ENCODE measurements at places on chromosomes 13 and 19.

DNA sequence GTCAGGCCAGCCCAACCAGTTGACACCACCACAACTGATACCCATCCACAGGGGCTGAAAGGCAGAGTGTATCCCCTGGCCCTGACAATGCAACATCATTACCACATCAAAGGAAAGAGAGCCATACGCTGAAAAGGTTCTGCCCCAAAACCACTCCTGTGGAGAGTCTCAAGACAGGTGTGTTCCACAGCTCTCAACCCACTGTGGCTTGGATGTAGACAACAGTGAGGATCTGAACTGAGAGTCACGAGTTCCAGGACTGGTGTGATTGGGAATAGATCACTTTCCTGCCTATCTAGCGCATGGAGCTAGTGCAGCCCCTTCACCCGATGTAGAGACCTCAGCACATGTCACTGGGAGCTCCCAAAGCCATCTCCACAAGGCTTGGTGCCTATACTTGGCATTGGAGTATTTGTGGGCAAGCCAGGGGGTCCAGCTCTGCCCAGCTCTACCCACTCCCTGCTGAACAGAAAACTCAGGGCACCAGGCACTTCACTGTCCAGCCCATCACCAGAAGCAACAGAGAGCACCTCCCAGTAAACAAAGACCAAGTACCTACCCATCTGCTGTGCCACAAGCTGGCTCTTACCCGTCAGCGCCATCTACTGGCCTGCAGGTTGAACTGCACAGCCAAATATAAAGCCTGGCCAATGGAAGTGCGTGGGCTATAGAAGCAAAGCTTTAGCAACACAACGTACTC lies 579.5 kb downstream of the UQCRFS1 start:
- peak; percentile 29 for DNase-seq

DNA sequence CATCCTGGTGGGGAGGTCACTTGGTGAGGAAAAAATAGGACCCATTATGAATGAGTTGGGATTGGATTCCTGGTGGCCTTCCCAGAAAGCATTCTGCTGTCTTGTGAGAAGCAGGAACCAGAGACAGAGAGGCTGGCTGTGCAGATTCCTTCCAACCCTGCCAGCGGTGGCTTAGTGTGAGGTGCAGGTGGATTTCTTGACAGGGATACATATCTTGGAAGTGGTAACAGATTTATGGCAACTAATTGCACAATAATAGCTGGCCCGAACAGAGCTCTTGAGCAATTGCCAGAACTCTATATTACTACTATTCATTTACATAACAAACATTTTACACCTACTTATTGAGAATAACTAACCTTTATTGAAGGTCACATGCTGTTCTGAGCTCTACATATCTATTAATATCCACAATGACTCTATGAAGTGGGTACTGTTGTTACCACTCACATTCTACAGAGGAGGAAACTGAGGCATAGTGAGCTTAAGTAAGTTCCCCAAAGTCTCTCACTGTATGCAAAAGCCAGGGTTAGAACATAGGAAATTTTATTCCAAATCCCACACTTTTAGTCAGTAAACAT lies 173.9 kb upstream of the SERP2 start:
- no peak for DNase-seq

- DNase-seq, result no peak
Measured at GRCh38 chr13:94369972-94370436, 109.5 kb downstream of the DCT start.

DNA sequence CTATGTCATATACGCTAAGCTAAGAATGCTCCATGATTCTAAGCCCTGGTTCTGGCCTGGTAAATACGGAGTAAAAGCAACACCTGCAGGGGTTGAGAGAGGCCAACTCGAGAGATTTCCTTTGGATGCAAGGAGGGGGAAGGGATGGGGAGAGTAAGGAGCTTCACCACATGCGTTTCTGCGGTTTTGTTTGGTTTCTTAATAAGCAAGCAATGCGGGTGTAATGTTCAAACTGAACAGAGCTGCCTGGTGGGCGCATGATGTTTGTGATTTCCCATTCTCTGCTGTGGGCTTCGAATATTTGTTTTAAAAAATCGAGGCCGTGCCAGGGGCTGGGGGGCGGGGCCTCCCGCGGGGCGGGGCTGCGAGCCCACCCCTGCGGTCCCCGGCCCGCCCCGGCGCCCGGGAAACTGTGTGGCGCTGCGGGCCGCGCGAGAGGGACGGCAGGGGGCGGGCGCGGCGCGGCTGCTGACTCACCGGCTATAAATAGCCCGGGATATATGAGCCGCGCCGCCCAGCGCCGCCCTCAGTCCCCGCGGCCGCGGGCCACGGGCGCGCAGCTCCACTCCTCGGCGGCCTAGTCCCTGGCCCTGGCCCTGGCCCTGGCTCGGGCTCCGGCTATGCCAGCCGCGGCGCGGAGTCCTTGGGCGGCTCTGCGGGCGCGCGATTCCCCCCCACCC lies 5.1 kb downstream of the BBC3 start:
- peak; percentile 83 for DNase-seq

DNA sequence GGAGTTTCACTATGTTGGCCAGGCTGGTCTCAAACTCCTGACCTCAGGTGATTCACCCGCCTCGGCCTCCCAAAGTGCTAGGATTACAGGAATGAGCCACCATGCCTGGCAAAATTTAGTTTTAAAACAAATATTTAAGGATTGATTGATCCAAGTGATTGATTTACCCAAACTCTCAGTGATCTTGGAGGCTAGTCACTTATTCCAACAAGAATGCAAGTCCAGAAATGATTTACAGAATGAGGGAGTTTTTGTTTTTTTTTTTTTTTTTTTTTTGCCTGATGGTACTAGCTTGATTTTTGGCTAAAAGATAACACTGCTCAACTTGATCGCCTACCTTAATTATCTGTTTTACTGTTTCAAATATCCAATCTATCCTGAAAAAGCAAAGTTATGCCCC lies 5.7 kb upstream of the TEX26 start:
- no peak for DNase-seq

- no peak for DNase-seq
Measured at GRCh38 chr13:46543287-46543686, 9.7 kb upstream of the LRCH1 start.

DNA sequence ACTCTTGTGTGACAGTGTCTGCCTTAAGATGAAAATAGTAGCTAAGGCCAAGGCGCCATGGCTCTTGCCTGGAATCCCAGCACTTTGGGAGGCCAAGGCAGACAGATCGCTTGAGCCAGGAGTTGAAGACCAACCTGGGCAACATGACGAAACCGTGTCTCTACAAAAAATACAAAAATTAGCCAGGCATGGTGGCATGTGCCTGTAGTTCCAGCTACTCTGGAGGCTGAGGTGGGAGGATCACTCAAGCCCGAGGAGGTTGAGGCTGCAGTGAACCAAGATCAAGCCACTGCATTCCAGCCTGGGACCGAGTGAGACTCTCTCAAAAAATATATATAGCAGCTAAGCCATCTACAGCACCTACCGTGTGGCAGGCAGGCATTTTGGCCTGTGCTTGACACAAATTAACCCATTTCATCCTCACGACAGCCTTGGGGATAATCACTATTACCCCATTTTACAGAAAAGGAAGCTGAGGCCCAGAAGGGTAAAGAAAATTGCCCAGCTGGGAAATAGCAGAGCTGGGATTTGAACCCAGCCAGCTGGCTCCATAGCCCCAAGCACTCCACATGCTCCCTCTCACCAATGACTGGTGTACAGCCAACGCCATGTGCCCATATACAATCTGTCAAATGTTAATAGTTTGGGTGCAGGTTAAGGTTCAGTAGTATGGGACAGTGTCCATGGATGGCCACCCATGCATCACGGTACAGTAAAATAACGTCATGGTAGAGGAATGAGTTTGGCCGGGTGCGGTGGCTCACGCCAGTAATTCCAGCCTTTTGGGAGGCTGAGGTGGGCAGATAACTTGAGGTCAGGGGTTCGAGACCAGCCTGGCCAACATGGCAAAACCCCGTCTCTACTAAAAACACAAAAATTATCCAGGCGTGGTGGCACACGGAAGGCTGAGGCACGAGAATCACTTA lies 3.1 kb downstream of the SLC1A5 start:
- DNase-seq, result no peak
